ENCODE measurements at places on chromosomes 7 and 10.
A peak's percentile ranks its signal among the peaks of the same experiment; 100 is the strongest.

GRCh38 chr10:129755158-129755591, 208.9 kb downstream of the EBF3 start:
- no peak for DNase-seq

DNA sequence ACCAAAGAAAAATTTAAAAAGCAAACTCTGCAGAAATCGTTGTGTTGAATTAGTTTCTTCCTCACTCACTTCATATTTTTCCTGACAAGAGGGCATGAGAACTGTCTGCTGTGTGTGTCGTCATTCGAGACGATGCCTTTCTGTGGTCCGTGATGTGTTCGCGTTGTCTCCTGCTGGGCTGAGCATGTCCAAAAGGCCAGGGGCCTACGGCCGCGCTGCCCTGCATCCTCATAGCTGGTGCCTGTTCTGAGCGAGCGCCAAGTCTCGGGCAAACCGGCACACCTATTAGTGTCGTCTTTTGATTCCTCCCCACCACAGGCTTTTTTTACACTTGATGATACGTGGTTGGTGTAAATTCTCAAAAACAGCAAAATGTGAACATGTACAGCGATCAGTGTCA, 27.4 kb downstream of the WDR37 start:
- no peak for DNase-seq

GRCh38 chr7:95209276-95209675, 115.1 kb downstream of the PON1 start:
- no peak for DNase-seq

- DNase-seq, result peak; percentile 46
These were observed 59.0 kb upstream of the GTF2I start for GRCh38 chr7:74598558-74598957.

DNA sequence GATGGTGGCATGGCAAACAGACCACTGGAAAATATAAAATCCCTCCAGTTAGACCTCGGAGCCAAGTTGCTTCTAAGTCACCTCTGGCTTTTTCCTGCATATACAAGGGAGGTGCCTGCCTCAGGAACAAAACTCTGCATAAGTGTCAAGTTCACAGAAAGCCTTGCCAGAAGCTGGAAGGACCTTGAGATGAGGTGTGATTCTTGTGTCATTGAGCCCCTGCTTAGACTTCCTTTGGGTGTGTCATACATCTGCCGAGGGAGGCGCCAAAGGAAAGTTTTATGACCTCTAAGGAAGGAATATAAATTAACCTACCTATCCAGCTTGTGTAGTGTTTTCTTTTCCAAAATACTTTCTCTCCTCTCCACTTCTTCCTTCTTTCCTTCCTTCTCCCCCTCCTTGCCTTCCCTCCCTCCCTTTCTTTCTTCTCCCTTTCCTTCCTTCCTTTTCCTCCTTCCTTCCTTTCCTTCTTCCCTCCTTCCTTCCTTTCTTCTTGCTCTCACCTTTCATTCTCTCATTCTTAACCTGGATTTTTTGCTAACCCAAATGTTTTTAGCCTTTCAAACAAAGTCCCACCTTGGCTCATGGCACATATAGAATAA, 75.2 kb downstream of the TRIL start:
- no peak for DNase-seq

GRCh38 chr10:93485690-93486089, 3.6 kb upstream of the MYOF start:
- DNase-seq, result no peak

GRCh38 chr10:18649364-18649959, 1.9 kb downstream of the NSUN6 start:
- DNase-seq, result no peak

DNA sequence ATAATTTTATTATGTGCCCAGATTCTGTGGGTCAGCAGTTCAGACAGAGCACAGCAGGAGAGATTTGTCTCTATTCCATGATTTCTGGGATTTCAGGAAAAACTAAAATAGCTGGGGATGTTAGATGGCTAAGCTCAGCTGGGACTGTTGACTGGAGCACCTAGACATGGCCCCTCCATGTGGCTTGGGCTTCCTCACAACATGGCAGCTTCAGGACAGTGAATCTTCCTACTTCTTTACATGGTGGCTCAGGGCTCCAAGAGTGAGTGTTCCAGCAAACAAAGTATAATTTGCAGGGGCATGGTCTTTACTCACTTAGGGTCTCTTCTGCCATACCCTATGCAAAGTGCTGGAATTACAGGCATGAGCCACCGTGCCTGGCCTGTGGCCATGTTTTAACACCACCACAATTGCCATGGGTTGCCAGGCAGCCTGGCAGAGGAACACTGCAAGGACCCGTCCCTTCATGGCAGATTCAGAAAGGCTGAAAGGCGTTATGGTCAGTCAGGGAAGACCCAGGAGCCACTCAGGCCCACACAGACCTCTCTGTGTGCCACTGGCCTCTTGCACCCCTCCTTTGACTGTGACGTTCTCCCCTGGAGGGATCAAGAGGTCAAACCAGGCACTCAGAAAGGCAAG, 50.8 kb upstream of the ZMIZ1 start:
- DNase-seq, result no peak

- DNase-seq, result no peak
These were observed 588.6 kb downstream of the DNAJB9 start for GRCh38 chr7:109158246-109158645.

GRCh38 chr10:49313501-49314070, 14.6 kb downstream of the C10orf71 start:
- no peak for DNase-seq

DNA sequence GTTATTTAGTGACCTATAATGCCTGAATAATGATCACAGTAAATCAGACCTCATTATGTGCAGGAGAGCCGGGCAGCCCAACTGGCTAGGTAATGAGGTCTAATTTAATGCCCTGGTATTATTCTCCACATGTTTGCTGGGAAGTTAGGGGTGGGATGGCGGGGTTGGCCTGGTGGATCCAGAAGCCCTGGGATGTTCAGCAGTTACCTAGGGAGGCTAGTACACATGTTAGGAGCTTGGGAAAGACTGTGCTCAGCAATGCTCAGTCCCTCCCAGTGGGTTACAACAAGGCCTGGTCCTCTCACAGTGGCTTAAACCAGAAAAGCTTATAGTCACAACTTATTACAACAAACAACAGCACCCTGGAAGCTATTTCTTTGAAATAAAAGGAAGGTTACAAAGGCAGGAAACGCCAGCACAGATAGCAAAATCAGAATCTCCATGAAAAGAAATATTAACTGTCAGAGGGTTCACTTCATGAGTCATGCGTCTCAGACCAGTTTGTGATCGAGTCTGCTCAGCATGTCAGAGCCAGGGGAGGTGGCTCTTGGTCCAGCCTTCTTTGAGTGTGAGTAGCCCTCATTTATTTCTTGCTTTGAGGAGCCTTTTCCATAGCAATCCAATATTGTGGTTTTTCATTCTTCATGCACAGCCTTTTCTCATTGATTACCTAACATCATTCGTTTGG, 418.6 kb upstream of the NPVF start:
- no peak for DNase-seq

DNA sequence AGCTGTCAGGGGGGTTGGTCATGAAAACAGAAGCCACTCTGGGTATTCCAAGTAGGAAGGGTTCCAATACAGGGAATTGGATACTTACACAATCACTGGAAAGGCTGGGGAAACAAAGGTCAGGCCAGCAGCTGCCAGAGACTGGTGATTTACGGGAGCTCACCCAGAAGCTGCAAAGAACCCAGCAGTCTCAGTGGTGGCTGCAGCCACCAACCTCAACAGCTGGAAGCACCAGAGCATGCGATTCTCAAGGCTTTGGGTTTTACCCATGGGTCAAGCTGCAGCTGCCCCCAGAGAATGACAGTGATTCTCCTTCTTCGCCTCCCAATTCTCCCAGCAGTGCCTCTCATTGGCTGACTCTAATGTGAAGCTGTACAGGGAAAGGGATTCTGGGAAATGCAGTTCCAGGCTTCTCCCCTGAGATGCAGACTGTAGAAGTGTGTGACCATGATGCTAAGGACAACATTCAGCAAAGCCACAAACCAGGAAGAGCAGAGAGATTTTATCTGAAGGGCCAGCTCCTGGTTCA, 107.2 kb upstream of the TCF7L2 start:
- DNase-seq, result peak; percentile 57

DNA sequence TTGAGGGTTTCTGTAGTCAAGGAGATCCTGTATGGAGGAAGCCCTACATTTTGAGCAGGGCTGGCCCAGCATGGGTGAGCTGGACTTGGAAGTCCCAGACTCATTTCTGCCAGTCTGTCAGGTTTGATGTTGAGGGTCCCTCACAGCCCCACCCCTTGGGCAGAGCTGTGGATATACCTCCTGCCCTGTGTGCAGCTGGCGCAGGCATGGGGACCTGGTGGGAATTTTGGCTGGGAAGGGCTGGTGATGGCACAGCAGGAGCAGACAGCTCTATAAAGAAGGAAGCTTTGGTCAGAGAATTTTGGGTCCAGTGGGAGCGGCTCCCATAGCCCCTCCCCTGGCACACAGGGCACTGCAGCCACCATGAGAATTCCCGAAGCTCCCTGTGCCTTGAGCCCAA, 482.6 kb downstream of the RPS24 start:
- DNase-seq, result no peak

- DNase-seq, result no peak
These were observed 15.1 kb upstream of the SLC16A12 start for GRCh38 chr10:89550509-89550908.

DNA sequence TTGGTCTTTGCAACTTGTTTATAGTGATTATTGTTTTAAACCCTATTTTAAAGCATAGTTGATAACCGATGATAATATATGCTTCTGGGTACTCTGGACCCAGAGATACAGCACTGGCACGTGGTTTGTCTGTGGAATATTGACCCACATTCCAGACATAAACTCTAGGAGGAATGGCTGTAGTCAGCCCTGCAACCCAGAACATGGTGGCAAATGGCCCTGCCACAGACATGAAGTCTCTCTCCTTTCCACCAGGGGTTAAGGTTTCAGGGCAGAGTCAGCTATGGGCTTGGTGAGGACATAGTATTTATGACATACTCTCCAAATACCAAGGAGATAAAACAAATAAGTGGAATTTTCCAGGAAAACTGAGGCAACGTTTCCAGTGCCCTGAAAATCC, 83.6 kb downstream of the NAMPT start:
- DNase-seq, result no peak

GRCh38 chr7:28020302-28020940, 160.2 kb downstream of the JAZF1 start:
- DNase-seq, result peak; percentile 71

GRCh38 chr10:75620356-75620755, 188.9 kb downstream of the LRMDA start:
- no peak for DNase-seq

DNA sequence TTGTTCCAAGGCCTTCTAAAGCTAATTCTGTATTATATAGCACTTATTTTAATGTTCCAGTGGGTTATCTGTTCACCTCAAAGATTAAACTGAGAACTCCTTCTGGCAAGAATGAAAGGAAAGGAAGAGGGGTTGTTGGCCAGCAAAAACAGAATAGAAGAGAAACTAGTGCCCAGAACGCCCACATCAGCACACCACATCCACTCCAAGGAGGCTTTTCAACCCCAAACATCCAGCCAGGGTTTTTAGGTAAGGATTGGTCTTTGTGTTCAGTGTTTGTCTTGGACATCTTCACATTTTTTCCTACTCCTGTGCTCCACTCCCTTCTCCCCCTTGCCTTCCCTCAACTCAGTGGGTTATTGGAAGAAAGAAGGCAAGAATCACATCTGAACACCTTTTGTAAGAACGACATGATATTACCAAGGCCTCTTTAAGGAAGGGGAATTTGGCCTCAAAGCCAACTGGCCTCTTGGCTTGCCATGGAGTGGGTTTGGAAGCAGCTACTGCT, 55.8 kb downstream of the BICC1 start:
- DNase-seq, result no peak

DNA sequence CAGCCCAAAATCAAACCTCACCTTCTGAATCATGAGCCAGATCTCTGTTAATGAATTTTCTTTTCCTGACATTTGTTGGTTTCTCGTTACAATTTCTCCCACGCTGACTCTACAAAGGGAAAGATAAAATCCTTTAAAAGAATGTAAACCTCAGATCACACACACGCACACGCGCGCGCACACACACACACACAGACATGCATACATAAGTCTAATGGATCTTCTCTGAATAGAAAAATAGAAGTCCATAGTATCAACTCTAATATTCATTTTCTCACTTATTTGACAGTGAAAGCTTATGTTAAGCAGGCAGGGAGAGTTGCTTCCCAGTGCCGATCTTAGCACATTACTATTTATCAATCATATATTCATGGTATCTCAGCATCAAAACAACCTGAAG, 1.4 kb downstream of the ETV1 start:
- no peak for DNase-seq

Measured in Caki2 (cell line).